ENCODE measurements at places on chromosomes 4 and X.

- no peak for DNase-seq
Measured at GRCh38 chrX:109679820-109680219, 53.2 kb downstream of the ACSL4 start.

- no peak for DNase-seq
Measured at GRCh38 chrX:46398126-46398525, 147.1 kb downstream of the ZNF674 start.

- DNase-seq, result no peak
Measured at GRCh38 chr4:185587427-185588161, 52.3 kb upstream of the PDLIM3 start.

DNA sequence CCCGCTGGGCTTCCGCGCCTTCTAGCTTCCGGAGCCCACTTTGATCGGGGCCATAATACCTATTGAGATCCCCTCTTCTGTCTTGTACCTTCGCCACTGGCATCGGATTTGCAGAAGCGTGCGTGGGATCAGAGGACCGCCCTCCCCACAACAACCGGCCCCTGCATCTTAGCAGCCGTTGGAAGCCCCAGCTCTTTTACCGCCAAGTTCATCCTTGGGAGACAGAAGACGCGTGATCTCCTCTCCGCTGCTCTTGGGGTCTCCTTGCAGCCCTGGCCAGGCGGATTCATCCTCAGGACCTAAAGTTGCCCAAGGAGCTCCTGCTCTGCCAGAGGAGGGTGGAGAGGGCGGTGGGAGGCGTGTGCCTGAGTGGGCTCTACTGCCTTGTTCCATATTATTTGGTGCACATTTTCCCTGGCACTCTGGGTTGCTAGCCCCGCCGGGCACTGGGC lies 1.6 kb downstream of the SLIT2 start:
- DNase-seq, result no peak

GRCh38 chrX:109704563-109704962 lies 28.5 kb downstream of the ACSL4 start:
- no peak for DNase-seq

DNA sequence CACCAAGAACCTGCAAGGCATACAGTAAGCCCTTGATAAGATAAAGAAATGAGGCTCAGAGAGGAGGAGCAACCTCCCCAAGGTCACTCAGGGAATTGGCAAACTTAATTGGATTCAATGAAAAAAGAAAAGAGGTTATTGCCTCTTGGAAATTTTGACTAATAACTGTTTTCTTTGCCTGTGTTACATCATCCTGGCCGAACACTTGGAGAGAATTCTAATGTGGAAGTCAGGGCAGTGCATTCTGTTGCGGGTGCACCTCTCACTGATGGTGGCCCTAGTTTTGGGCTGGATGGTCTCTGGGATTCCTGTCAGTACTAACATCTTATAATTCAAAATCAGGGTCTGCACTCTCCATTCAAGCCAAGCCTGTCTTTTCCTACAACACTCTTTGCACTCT lies 186.2 kb upstream of the BCOR start:
- DNase-seq, result no peak

GRCh38 chrX:50111742-50112141 lies 89.1 kb downstream of the AKAP4 start:
- no peak for DNase-seq

DNA sequence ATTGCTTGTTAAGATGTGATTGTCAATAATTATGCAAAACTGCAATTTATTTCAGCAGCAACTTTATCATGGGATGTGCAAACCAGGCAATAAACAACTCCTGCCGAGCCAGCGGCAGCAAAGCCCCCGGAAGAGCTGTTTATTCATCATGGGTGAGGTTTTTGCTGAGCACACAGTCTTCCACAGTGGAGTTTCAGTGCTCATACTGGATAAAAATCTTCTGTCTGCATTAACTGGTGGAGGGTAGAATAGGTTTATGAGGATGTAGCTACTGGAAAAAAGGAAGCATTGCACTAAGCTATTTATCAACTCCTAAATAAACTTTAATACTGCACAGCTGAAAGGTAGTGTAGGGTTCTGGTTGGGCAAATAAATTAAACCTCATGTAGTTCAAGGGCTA lies 557.4 kb upstream of the FTHL17 start:
- no peak for DNase-seq

All from AG04449 (cell line).